Activated CD4-positive, alpha-beta T cell treated with anti-CD3 and anti-CD28 coated beads, Interleukin-2, Interleukin-6, amounts not matched to agents 100 ng/mL and 50 ng/mL, durations not matched to agents 16 hours and 8 hours (primary cell): ENCODE measurements at places on chromosomes 4 and X.
A peak's percentile ranks its signal among the peaks of the same experiment; 100 is the strongest.

GRCh38 chr4:173398220-173398619 is 696 bp downstream of the SCRG1 start:
- no peak for DNase-seq

GRCh38 chrX:94961730-94962129 is 1287.7 kb downstream of the FAM133A start:
- DNase-seq: no peak

GRCh38 chr4:76905521-76905920 is 7.6 kb upstream of the SOWAHB start:
- no peak for DNase-seq

GRCh38 chrX:64192673-64193072 is 12.8 kb downstream of the AMER1 start:
- DNase-seq: no peak

DNA sequence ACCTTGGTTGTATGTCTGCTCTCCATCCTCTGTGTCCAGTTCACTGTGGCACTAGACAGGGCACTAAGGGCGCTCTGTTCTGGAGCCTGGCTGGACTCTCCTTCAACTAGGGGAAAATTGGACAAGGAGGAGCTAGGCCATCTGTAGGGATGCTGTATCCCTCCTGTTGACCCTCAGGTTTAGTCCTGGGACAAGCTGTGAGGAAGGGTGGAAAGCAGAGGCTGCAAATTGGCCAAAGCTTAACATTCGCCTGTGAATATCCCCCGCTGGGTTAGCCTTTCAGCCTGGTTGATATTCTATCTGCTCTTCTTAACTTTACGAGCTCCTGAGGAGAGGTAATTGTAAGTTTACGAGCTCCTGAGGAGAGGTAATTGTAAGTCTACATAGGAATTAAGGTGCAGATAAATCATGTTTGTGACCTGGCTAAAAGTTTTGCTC is 64.4 kb upstream of the ENPEP start:
- no peak for DNase-seq

DNA sequence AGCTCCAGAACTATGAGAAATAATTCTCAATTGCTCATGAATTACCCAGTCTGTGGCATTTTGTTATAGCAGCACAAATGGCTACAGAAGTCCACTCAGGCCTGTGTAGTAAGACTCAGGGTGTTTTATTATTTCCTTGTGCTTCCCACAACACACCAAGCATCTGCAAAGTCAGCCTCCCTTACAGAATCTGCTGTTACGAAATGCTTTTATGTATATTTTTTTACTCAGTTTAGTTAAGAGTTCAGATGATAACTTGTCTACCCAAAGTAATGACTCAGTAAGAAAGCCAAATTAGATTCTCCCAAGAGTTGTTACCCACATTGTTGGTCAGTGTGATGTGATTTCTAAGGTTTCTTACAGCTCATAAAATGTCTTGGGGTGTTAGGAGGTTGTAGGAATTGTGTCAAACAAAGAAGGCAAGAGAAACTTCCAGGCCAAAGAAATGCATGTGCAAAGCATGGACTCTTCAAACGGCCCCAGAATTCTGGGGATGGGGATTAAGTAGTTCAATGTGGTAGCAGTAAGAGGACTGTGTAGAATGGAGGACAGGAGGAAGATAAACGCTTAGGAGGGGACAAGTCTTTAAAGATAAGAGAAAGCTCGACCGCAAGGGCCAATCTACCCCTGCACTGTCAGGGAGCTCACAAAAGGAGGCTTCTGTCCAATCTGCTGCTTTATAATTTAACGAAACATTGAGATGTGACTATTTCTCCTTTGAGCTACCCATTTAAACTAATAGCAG is 35.4 kb upstream of the TMEM184C start:
- DNase-seq: no peak

GRCh38 chr4:88991746-88992145 is 65.2 kb downstream of the FAM13A start:
- DNase-seq: no peak

GRCh38 chrX:7943600-7944245 is 16.5 kb upstream of the PNPLA4 start:
- no peak for DNase-seq

DNA sequence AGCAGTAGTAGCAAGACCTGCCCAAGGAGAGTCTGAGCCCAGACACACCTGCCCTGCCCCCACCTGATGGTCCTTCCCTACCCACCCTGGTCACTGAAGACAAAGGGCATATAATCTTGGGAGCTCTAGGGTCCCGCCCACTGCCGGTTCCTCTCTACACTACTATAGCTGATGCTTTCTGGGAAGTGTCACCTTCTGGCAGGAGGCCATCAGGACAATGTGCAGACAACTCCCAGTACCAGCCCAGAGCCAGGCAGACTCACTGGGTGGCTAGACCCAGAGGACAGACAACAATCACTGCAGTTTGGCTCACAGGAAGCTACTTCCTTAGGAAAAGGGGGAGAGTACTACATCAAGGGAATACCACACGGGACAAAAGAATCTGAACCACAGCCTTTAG is 312.7 kb downstream of the SPRY1 start:
- DNase-seq: no peak

DNA sequence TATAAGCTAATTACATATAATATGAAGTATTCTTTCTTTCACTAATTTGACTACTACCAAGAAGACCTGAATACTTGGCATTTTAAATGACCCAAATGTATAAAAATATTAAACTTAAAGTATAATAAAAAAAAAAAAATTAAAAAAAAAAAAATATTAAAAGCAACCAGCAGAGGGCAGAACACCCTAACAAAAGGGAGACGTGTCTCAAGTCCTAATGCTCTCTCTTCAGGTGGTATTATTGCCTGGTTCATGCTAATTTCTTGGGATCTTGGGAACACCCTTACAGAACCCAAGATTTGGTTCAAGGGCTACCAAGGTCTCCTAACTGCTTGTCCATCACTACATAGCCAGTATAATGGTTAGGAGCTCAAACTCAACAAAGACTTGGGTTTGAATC is 754.8 kb downstream of the RAB28 start:
- DNase-seq: peak; percentile 6

- DNase-seq: no peak
Observed at GRCh38 chrX:74420196-74421035, 877 bp upstream of the SLC16A2 start.

DNA sequence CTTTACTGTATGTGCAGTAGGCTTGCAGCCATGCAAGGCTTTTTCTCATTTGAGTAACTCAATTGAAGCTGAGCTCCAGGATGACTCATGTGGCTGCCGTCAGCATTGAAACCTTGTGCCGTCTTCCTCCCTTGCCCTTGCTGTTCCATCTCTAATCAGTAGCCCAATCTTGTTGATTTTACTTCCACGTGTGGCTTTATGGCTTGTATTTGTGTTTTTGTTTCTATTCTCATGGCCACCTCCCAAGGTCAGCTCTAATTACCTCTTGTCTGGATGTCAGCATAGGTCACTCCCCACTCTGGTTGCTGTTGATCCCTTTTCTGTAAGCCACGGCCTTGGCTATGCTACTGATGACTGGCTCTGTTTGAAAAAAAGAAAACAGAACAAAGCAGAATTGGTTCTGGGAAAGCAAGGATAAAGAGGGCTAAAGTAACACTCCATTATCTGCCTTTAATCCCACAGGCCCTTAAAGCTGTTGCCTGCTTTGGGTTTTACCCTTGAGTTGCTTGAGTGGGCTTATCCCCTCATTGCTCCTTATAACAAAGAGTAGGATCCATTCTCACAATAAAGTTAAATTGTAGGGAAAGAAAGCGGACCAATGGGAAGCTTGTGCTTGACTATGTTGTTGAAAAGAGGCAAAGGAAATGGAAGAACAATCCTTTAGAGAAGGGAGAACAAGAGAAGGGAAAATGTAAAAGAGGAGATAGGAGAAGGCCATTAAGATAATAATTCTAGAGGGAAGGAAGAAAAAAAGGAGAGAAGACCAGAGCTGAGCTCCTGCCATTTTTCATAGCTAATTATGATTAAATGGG is 173.9 kb upstream of the PGRMC2 start:
- DNase-seq: peak; percentile 31

DNA sequence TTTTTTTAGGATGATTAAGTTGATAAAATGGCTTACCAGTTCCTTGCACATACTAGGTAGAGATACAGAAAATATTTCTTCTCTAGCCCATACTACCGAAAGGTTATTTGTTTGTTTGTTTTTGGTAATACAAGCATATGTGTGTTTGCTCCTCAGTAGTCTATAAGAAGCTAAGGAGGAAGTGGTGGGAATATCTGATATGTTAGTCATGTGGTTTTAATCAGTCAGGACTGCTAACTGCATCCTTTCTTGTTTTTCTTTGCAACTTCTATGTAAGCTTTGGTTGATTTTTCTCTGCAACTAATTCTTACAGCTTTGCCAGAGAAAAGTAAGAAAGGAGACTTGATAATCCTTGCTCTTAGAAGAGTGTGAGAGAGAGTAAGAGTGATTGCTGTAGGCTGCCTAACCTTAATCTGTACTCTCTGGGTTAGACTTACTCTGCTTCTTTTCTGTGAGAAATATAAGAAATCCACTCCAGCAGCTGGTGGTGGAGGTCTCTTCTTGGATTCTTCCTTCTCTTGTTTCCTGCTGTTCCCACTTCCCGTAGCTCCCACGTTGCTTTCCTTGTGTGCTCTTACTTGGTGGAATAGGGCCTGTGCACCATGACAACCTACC is 28.3 kb downstream of the SEPTIN11 start:
- no peak for DNase-seq
